ENCODE measurements at places on chromosomes 2 and 18. TPM values are rescaled to one million over a fixed set of nuclear protein-coding genes. Genes with fewer than 3 reads are reported as not detected.

Gene PELI1
- 29.7 TPM for total RNA-seq

Gene MOGAT1
- total RNA-seq, result not detected

Gene KATNAL2
- 1.8 TPM for total RNA-seq

Gene EPG5
- total RNA-seq, result 20.2 TPM

Gene CHRNG
- not detected for total RNA-seq

DNA sequence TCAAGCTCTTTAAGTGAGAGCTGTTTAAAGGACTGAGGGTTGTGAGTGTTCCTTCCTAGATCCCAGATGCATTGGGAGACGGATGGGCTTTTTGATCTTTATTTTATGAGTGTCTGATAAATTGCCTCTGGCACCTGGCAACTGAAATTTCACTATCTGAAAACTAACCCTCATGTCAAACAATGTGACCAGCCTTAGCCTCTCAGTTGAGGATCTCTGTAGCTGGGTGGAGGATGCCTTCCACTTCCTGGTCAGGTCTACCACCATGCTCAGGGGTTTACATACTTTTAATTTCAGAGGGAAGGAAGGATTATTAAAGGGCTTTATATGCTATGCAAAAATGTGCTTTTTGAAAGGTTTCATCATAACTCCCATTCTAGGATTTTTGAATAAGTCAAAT is 70.5 kb upstream of the NT5C1B start:
- no peak for DNase-seq

DNA sequence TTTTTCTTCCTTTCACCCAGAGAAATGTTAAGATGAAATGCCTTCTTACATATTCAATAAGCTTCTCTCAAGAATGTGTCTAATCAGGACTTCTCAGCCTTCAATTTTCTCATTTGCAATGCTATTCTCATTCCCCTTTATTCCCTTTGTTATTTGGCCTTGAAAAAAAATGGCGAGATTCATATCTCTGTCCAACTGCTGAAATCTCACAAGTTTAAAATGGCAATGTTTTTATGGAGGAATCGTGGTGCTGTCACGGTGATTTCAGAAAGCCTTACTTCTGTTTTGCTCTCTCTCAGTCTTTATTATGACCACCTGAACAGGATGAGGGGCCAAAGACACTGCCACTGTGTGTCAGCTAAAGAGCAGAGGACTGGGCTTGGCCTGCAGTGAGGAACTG is 928.5 kb downstream of the DCC start:
- no peak for DNase-seq

- no peak for DNase-seq
Measured at GRCh38 chr2:47401789-47402554, 984 bp upstream of the MSH2 start.

- peak; percentile 89 for DNase-seq
Measured at GRCh38 chr2:112085916-112086669, 31.0 kb downstream of the TMEM87B start.

DNA sequence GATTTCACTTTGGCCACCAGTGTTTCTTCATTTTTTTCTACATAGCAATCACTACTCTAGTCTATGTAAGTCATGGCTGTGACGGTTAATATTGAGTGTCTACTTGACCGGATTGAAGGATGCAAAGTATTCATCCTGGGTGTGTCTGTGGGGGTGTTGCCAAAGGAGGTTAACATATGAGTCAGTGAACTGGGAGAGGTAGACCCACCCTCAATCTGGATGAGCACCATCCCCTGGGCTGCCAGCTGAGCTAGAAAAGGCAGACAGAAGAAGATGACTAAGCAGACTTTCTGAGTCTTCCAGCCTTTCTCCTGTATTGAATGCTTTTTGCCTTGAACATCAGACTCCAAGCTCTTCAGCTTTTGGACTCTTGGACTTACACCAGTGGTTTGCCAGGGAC is 265.0 kb upstream of the SLC8A1 start:
- DNase-seq, result peak; percentile 85
